ENCODE measurements at places on chromosomes 16 and 17. TPM values are rescaled to one million over a fixed set of nuclear protein-coding genes. Genes with fewer than 3 reads are reported as not detected.

CSHL1 gene
- total RNA-seq, result not detected

GPR139 gene
- not detected for total RNA-seq

PITPNM3 gene
- 2.9 TPM for total RNA-seq

SOCS3 gene
- total RNA-seq, result 39.0 TPM

SLC9A5 gene
- total RNA-seq, result 1.8 TPM

NOL11 gene
- 81.4 TPM for total RNA-seq

TMEM204 gene
- not detected for total RNA-seq

KRTAP16-1 gene
- not detected for total RNA-seq

CES4A gene
- 1.2 TPM for total RNA-seq

FKBP10 gene
- total RNA-seq, result 108 TPM

ALDH3A1 gene
- total RNA-seq, result 843 TPM

NECAB2 gene
- 3.7 TPM for total RNA-seq

TPPP3 gene
- 13.3 TPM for total RNA-seq

RNF222 gene
- total RNA-seq, result not detected

HCRT gene
- total RNA-seq, result not detected

CTF1 gene
- total RNA-seq, result 0.24 TPM

LGALS9B gene
- not detected for total RNA-seq

CCL17 gene
- not detected for total RNA-seq

CDH5 gene
- total RNA-seq, result 0.28 TPM

WDR45B gene
- 98.3 TPM for total RNA-seq

PTGES3L gene
- 0.84 TPM for total RNA-seq

LYRM9 gene
- 0.95 TPM for total RNA-seq

CD300LF gene
- total RNA-seq, result not detected

All from A549 treated with DMSO at 1 μM for 4 hours (cell line).